ENCODE measurements at places on chromosomes 6 and 20.

- no peak for DNase-seq
Observed at GRCh38 chr6:27908017-27908416, 4.2 kb downstream of the OR2B2 start.

DNA sequence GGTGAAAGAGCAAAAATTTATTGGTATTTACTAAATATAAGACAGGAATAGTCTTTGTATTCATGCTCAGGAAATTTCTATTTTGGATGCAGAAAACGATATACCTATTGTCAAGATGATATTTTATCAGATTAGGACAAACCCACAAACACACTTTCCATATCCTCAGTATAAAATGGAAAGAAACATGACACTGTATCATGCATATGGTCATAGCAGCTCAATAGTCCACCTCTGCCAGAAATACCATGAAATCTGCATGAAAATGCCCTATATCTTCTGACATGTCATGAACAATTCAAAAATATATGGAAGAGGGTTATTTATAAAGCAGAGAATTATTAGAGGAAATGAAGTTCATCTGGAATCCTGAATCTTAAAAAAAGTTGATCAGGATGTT is 11.7 kb upstream of the HINT3 start:
- DNase-seq: no peak

DNA sequence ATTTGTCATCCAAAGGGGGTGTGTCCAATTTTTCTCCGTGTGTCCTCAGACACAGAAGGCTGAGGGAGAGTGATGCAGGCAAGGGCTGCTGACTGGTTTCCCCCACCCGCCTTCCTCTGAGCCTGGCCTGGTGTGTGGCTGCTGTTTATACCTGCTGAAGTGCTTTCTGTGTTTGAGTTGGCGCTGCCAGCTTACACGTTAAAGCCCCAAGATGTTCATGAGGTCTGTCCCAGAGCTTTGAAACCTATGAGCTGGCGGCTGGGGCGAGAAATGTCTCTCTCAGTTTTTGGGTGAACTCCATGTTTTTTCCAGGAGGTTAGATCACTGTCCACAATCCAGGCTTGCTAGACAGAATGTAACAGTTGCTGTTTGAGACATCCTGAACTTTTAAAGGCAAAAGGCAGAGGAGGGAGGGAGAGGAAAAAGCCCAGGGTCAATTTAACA is 69.0 kb upstream of the CCN2 start:
- DNase-seq: peak; percentile 42

DNA sequence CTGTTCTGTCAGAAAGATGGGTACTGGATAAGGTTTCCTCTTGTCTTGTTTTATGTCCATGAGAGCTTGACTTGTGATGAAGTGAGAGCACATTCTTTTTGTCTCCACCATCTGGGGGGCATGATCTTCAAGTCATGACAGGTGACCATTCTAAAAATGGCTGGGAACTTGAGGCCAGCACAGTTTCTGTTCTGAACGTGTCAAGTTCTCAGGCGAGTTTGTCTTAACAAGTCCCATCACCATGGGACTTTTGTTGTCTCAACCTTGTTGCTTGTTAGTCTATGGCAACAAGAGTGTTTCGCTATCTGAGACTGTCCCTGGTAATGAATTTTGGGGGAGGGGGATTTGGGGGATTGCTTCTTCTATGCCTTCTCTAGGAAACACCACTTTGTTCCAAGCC is 25.6 kb upstream of the ENPP4 start:
- no peak for DNase-seq

DNA sequence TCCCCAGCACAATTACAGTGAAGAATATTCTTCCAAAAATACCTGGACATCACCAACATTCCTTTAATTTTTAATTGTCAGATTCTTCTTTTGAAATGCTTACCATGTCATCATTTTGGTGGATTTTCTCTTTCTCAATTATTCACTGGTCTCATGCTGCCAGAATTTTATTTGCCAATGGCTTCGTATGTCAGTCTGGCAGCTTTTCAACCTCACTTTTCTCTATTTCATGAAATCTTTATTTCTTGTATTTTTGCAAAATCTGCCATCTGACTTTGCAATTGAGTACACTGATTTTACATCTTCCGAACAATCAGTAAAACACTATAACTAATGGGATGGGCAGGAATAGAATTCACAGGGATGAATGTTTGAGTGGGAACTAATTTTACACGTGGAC is 84.1 kb downstream of the BTBD9 start:
- DNase-seq: no peak

GRCh38 chr20:25053255-25054031 is 4.5 kb downstream of the ACSS1 start:
- peak; percentile 26 for DNase-seq

DNA sequence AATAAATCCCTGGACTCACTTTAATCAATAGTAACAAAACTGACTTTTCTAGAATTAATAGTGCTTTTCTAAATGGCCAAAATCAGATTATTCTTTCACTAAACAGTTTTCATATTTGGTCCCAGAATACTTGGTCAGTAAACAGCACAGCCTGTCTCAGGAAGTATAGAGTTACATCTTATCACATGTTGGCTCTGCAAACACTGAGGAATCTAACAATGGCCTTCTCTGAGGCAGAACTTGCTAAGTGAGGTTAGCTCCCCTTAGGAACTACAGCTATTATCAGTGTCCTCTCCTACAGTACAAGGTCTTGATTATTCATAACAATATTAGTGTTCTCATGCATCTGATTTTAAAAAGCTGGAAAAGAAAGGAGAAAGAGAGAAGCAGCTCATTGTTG is 1622.8 kb downstream of the HACE1 start:
- DNase-seq: no peak

DNA sequence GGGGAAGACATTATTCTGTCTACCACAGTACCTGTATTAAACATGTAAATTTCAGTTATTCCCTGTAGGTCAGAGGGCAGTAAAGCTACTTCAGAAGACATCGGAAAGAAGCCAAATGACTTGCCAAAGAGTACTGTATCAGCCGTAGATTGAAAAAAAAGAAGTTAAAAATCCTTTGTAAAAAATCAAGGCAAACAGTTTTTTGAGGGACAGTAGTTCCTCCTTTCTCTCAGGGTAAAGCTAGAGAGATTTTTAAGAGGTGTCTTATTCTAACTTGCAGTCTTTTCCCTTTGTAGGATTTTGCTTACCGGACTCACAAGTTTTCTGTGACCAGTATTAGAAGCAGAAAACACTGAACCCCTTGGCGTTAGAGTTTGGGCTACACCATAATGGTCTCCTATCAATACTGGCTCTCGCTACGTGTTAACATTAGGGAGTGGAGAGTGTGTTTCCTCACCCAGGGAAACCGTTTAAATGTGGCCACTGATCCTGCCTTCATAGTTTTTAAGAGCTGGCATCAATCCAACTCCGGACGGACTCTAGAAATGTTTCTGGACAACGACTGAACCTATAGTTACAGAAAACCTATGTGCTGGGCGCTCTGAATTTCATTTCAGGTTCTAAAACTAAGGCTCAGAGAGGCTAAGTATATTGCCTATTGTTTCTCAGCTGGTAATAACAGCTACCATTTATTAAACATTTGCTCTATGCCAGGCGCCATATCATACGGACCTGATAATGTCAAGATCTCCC is 1.3 kb upstream of the ASXL1 start:
- no peak for DNase-seq

GRCh38 chr6:9520417-9521151 is 894.3 kb downstream of the TFAP2A start:
- peak; percentile 62 for DNase-seq

- DNase-seq: no peak
Observed at GRCh38 chr6:140847262-140847645, 1285.5 kb upstream of the GJE1 start.

GRCh38 chr6:88810701-88811100 is 152.7 kb downstream of the RNGTT start:
- no peak for DNase-seq

GRCh38 chr6:85961746-85962145 is 319.1 kb upstream of the SYNCRIP start:
- DNase-seq: no peak

GRCh38 chr6:137637121-137637520 is 142.9 kb upstream of the OLIG3 start:
- DNase-seq: peak; percentile 95

- no peak for DNase-seq
Observed at GRCh38 chr20:33858666-33859065, 47.5 kb downstream of the CHMP4B start.

DNA sequence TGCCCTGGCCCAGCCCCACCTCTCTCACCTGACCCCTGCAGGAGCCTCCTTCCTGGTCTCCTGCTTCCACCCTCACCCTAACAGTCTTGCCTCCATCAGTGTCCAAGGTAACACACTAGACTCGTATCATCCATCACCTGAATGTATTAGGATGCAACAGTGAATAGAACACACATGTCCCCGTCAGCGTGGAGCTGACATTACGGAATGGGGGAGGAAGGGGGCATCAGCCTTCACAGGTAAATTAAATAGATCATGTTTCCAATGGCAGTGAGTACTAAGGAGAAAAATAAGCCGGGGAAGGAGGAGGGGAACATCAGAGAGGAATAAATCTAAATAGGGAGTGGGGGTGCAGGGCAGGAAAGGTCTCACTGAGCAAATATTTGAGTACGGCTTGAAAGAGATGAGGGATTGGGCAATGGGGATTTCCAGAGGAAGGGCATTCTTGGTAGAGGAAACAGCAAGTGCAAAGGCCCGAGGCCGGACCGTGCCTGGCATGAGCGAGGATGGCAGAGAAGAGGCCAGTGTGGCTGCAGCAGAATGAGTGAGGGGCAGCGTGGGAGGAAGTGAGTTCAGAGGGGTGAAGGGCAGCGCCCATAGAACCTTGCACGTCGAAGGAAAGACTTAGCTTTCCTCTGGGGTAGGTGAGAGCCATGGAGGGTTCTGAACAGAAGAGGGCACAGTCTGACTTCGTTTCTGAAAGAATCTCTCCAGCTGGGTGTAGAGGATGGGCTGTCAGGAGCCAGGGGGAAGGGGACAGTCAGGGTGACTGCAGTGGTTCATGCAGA is 110.1 kb upstream of the PTPN1 start:
- peak; percentile 51 for DNase-seq

GRCh38 chr20:61723529-61724257 is 342.0 kb downstream of the TAF4 start:
- no peak for DNase-seq

- DNase-seq: no peak
Observed at GRCh38 chr6:138987080-138987642, 892 bp downstream of the REPS1 start.

- DNase-seq: no peak
Observed at GRCh38 chr6:137487869-137488149, 6.4 kb downstream of the OLIG3 start.

GRCh38 chr6:144334150-144334708 is 49.1 kb downstream of the UTRN start:
- no peak for DNase-seq

- peak; percentile 39 for DNase-seq
Observed at GRCh38 chr20:45283551-45284057, 23.0 kb upstream of the RBPJL start.

DNA sequence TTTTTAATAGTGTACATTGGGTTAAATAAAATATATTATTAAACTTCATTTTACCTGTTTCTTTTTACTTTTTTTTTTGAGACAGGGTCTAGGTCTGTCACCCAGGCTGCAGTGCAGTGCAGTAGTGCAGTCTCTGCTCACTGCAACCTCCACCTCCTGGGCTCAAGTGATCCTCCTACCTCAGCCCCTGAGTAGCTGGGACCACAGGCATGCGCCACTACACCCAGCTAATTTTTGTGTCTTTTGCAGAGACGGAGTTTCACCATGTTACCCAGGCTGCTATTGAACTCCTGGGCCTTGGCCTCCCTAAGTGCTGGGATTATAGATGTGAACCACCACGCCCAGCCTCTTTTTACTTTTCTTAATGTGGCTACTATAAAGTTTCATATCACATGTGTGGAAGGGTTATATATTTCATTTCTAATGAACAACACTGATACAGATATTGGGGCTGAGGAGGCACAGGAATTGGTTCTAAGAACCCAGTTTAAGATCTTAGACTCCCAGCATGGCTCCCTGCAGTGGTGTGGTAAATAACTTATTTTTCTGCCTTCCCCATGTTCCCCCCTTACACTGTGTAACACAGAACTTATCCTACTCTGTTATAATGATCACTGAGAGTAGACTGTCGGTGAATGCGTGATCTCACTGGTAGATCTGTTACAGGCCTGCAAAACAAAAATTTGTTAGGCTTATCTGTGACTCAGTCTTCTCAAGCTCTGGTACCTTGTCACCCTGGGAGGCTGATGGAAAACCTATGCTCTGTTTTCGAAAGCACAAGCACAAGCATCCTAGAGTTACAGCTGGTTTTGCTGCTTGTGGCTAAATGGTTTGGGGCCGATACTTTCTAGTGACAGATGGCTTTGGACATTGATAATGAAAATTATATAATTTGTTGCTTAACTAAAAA is 5.8 kb upstream of the ATXN1 start:
- DNase-seq: peak; percentile 32

DNA sequence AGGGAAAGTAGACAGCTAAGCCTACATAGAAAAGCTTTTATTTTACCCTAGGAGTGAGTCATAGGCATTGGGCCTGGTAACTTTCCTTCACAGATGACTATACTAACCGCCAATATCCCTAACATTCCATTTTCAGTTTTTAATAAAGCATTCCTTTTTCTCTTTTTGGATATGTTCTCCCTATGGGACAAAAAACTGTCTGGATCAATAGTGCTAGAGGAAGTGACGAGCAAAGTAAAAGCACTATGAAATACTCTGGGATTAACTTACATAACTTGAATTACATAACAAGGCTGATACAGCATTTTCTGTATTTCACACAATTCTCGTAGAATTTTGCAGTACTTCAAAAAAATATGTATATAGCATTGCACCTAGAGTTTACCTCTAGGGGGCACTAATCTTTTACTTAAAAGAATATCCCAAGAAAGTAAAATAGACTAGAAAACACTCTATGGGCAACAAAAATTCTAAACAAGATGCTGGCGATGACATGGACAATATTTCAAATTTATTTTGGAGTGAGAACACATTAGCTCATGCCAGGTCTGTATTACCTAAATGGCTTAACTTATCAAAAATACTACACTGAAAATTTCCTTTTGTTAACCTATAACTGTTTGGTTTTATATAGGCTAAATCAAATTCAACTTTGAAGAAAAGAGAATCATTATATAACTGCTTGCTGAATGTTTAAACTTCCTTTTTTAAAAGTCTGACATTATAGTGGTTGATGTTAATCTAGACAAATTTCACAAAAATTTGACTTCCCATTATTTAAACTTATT is 66.3 kb upstream of the DST start:
- DNase-seq: no peak

DNA sequence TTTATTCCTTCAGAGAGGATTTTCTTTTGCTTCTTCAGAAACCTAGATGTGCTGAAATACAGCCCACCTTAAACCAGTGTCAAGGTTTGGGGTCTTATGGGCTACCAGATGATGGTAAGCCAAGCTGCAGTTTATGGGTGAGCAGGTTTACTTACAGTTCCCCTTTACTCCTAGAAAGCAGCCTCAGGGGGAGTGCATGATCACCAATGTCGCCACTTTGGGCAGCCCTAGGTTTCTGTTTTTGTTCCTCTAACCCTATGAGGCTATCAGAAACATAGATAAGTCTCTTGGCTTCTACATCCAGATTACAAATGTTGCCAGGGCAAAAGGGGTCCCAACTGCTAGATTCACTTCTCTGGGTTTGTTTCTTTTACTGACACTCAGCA is 67.2 kb downstream of the TRIM27 start:
- no peak for DNase-seq

- DNase-seq: no peak
Observed at GRCh38 chr6:25701807-25702206, 49.8 kb downstream of the SCGN start.

Measured in foreskin fibroblast (primary cell).